ENCODE measurements at places on chromosomes 13 and 19. TPM values are rescaled to one million over a fixed set of nuclear protein-coding genes. Genes with fewer than 3 reads are reported as not detected.

The MBNL2 gene
- 21.3 TPM for polyA plus RNA-seq

The CCDC169 gene
- 1.7 TPM for polyA plus RNA-seq

The CEACAM19 gene
- 7.2 TPM for polyA plus RNA-seq

The RETN gene
- not detected for polyA plus RNA-seq

The OR7C1 gene
- polyA plus RNA-seq = not detected

The MED4 gene
- polyA plus RNA-seq = 31.1 TPM

The CLEC17A gene
- not detected for polyA plus RNA-seq

The CALR3 gene
- polyA plus RNA-seq = not detected

The SMIM24 gene
- polyA plus RNA-seq = 0.67 TPM

The DZIP1 gene
- polyA plus RNA-seq = 12.7 TPM

The ZNF528 gene
- 0.22 TPM for polyA plus RNA-seq

The ZNF613 gene
- polyA plus RNA-seq = 1.6 TPM

The TTYH1 gene
- polyA plus RNA-seq = 0.32 TPM

The DNAJC3 gene
- 10.0 TPM for polyA plus RNA-seq

The FPR3 gene
- polyA plus RNA-seq = not detected

The GTF3A gene
- polyA plus RNA-seq = 93.4 TPM

The KIR3DL2 gene
- polyA plus RNA-seq = not detected

The MEIOSIN gene
- polyA plus RNA-seq = 0.04 TPM

The BRSK1 gene
- 5.0 TPM for polyA plus RNA-seq

The CCDC159 gene
- polyA plus RNA-seq = 8.6 TPM

The HNRNPUL1 gene
- polyA plus RNA-seq = 273 TPM

The MEF2B gene
- 0.31 TPM for polyA plus RNA-seq

The TMIGD2 gene
- not detected for polyA plus RNA-seq

The MEGF8 gene
- 27.2 TPM for polyA plus RNA-seq

The C13orf42 gene
- not detected for polyA plus RNA-seq

The LHB gene
- not detected for polyA plus RNA-seq

The IFI30 gene
- polyA plus RNA-seq = 13.5 TPM

The ELSPBP1 gene
- not detected for polyA plus RNA-seq

The NOTCH3 gene
- 6.9 TPM for polyA plus RNA-seq

The NUMBL gene
- polyA plus RNA-seq = 29.7 TPM

The GRIN3B gene
- 1.1 TPM for polyA plus RNA-seq

The LILRA1 gene
- polyA plus RNA-seq = not detected

The ZNF100 gene
- not detected for polyA plus RNA-seq

The SHISA2 gene
- polyA plus RNA-seq = not detected

The ZNF493 gene
- polyA plus RNA-seq = 0.08 TPM

The ADGRL1 gene
- 7.4 TPM for polyA plus RNA-seq

The ZSCAN4 gene
- not detected for polyA plus RNA-seq

The GPC5 gene
- polyA plus RNA-seq = not detected

The GAPDHS gene
- polyA plus RNA-seq = not detected

The PSG7 gene
- not detected for polyA plus RNA-seq

The ZNF180 gene
- polyA plus RNA-seq = 8.1 TPM

The GARIN5B gene
- 0.05 TPM for polyA plus RNA-seq

The ZNF442 gene
- not detected for polyA plus RNA-seq

The URAD gene
- not detected for polyA plus RNA-seq

The VAV1 gene
- 9.5 TPM for polyA plus RNA-seq
